ENCODE measurements at places on chromosomes 2 and 18. TPM values are rescaled to one million over a fixed set of nuclear protein-coding genes. Genes with fewer than 3 reads are reported as not detected.

FKBP7 gene
- total RNA-seq, result 23.6 TPM

GRCh38 chr2:133557614-133558013 is 10.6 kb downstream of the NCKAP5 start:
- H3K4me3 ChIP-seq, result no peak overlapping the region
- H3K27ac ChIP-seq, result no peak overlapping the region
- no peak for DNase-seq
- no peaks in the 10 kb centered on the region for H3K36me3 ChIP-seq
- H3K27me3 ChIP-seq, result no peaks in the 10 kb centered on the region

DNA sequence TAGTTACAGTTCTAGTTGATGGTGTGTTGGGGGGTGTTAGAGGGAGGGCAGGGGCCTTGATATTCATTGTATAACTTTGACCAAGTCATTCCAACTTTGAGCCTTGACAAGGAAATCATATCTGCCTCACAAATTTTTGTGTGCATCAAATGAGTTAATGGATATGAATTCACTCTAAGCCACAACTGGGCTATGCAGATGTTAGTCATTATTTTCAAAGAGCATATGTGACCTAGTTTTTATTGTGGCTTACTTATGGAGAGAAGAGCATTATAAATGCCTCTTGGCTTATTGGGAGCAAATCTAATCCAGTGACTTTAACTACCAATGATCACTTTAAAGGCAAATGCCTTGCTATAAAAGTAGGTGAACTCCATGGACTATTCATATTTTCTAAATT is 250.2 kb downstream of the LPIN1 start:
- H3K27ac ChIP-seq, result no peak overlapping the region
- H3K36me3 ChIP-seq, result no peaks in the 10 kb centered on the region
- DNase-seq, result no peak
- H3K4me1 ChIP-seq, result no peaks in the 10 kb centered on the region

DNA sequence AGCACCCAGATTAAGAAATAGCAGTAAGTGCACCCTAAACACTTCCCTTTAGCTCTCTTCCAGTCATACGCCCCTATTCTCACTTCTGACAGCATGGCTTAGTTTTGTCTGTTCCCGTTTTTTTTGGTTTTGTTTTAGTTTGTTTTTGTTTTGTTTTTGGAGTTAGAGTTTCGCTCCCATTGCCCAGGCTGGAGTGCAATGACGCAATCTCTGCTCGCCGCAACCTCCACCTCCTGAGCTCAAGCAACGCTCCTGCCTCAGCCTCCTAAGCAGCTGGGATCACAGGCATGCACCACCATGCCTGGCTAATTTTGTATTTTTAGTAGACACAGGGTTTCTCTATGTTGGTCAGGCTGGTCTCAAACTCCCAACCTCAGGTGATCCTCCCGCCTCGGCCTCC is 2067.7 kb downstream of the SUCLG1 start:
- no peaks in the 10 kb centered on the region for H3K36me3 ChIP-seq
- H3K27me3 ChIP-seq, result no peaks in the 10 kb centered on the region
- no peak for DNase-seq
- no peak overlapping the region for H3K27ac ChIP-seq
- no peak overlapping the region for H3K4me3 ChIP-seq

- no peak overlapping the region for H3K27ac ChIP-seq
- no peaks in the 10 kb centered on the region for H3K36me3 ChIP-seq
- H3K27me3 ChIP-seq, result no peaks in the 10 kb centered on the region
Observed at GRCh38 chr2:167602122-167602521, 645.3 kb downstream of the STK39 start.

DNA sequence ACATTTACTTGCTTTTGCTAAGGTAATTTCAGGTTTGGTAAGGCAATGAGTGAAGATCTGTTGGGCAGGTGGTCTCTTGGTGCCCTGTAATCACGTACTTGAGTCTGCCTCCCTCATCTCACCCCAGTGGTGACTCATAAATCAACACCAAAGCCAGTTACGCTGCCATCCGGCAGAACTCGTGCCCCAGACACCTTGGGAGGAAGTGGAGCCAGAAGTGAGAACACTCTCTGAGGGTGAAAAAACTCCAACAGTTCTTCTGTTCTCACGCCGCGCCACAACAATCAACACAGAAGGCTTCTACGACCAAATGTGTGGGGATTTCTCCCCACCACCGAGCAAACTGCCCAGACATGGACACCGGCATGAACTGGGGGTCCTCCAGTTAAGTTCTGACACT is 206.2 kb downstream of the ARL4C start:
- H3K36me3 ChIP-seq, result no peaks in the 10 kb centered on the region
- no peak overlapping the region for H3K27ac ChIP-seq
- DNase-seq, result peak; percentile 77
- no peaks in the 10 kb centered on the region for H3K27me3 ChIP-seq

DNA sequence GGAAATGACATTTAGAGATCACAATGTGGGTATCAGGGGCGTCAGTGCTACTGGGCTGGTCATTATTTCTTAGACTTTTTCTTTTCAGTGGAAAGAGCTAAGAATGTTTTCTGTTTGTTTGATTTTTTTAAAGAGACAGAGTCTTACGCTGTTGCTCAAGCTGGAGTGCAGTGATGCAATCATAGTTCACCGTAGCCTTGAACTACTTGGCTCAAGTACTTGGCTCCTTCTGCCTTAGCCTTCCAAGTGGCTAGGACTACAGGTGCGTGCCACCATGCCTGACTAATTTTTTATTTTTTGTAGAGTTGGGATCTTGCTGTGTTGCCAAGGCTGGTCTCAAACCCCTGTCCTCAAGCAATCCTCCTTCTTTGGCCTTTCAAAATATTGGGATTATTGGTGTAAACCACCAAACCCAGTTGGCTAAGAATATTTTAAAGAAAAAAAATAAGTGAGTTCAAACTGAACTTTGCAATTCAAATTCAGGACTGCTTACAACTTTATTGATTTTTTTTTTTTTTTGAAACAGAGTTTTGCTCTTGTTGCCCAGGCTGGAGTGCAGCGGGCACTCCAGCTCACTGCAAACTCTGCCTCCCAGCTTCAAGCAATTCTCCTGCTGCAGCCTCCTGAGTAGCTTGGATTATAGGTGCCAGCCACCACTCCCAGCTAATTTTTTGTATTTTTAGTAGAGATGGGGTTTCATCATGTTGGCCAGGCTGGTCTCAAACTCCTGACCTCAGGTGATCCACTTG is 154.2 kb downstream of the MIB1 start:
- H3K27me3 ChIP-seq, result no peaks in the 10 kb centered on the region
- no peak overlapping the region for H3K4me3 ChIP-seq
- no peak for DNase-seq
- no peak overlapping the region for H3K27ac ChIP-seq
